Stimulated activated CD4-positive, alpha-beta T cell treated with anti-CD3 and anti-CD28 coated beads, Interleukin-2, amount 100 ng/mL, for 24 hours (primary cell): ENCODE measurements at places on chromosomes 6 and 20.

GRCh38 chr6:158639056-158639455 lies 5.5 kb downstream of the DYNLT1 start:
- no peak for DNase-seq

DNA sequence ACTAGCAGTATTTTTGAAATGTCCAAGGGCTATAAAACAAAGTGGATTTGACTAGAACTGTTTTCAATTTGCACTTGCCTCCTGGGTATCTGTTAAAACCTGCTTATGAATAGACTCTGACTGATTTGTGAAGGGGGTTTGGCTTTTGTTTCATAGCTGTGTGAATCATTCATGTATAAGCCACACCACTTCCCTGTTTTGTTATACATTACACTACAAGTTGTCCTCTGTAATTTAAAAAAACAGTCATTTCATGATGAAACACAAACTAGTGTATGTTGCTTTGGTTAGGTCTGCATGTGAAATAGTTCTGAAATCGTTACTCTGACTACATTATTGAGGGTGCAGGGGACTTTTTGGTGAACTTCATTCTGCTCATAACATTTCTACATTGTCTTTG lies 121.7 kb downstream of the NKAIN2 start:
- no peak for DNase-seq

- DNase-seq: no peak
These were observed 306.6 kb downstream of the EPM2A start for GRCh38 chr6:145428706-145429105.

GRCh38 chr6:155054491-155055250 lies 59.6 kb downstream of the TIAM2 start:
- no peak for DNase-seq

DNA sequence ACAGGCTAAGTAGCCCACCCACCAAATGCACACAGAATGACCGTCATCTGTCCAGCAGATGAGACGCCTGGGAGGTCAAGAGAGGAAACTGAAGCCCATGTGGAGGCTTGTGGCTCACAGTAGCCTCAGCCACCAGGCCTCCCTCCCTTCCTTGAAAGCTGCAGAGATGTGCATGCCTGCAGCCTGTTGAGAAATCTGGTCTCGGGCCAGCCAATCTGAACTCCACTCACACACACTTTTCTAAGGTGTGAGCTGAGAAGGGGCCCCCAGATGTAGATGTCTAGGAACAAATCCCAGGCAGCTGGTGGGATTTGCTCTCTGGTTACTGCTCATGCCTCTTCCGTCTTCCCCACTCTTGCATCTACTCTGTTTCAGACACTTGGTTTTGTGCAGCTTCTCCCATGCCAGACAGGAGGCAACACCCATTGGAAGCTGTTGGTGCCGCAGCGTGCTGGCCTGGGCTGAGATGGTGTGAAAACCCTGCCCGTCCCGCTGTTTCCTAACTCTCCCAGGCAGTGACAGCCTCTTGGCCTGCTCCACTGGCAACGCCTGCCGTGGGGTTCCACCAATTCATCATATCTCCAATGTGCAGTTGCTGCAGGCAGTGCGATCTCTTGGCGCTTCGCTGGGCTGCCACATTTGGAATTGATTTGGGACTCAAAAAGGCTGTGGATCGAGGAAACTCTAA lies 24.1 kb upstream of the PAX1 start:
- DNase-seq: no peak

DNA sequence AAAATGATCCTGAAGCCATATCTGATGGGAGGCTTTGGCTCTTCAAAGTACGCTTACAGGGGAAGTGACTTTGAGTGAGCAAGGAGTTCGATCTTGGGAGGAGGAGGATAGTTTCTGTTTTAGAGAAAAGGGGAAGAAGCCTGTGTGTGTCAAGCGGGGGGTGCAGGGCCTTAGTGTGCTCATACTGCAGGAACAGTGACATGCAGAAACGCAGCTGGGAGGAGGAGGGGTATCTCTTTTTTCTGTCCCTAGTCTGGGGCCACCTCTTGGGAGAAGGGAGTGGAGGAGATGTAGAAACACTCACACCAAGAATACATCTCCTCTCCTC lies 19.8 kb downstream of the SIRPD start:
- no peak for DNase-seq

DNA sequence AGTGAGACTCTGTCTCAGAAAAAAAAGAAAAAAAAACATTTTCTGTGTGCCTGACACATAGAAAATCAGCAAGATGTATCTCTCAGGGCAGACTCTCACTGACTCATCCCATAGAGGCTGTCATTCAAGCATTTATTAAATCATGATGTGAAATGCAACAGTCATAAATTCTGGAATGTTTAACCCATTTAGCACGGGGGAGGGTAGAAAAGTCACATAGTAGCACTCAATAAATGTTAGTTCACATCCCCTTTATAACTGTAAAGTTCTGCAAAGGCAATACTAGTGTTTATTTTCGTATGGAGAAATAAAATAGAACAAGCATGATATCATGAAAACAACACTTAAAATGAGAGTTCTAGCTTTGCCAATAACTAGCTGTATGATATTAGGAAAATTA lies 15.5 kb upstream of the CARMIL1 start:
- DNase-seq: no peak

DNA sequence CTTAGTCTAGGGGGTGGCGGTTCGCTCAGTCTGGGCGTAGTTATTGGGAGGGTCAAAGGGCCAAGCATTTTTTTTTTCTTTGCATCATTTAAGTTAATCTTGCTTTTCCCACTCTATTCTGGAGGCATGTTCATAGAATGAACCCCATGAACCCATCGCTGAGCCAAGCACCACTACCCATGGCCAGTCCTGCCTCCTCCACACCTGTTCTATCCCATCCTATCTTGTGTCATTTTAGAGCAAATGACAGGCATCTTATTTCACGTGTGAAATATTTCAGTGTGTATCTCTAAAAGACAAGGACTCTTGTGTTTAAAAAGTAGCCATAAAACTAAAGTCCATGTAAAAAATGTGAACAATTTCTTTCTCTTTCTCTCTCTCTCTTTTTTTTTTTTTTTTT lies 13.9 kb downstream of the SRC start:
- no peak for DNase-seq

- DNase-seq: no peak
These were observed 2.1 kb downstream of the EZR start for GRCh38 chr6:158816803-158817727.

- no peak for DNase-seq
These were observed 6.4 kb downstream of the ZSWIM3 start for GRCh38 chr20:45863543-45864470.

DNA sequence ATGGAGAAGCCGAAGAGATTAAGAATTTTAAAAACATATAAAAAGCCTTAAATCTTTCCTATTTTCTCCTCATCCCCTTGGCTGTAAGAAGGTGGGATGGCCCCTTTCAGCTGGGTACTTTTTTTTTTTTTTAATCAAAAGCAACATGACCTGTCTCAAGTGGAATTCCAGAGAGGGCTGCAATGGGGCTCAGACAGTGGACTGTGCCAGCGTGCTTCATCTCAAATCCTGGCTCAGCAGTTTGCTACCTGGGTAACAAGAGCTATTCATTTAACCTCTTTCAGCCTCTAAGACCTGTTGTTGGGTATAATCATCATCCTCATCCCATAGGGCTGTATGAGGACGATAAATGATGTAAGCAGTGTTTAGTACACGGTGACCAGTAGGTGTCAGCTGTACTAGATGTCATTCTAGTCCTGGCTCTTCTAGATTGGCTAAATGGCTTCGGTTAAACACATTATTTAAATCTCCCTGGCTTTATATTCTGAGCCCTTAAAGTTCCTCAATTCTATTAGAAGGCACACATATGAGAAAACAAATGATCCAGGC lies 6.9 kb upstream of the PPP1R3G start:
- DNase-seq: no peak

DNA sequence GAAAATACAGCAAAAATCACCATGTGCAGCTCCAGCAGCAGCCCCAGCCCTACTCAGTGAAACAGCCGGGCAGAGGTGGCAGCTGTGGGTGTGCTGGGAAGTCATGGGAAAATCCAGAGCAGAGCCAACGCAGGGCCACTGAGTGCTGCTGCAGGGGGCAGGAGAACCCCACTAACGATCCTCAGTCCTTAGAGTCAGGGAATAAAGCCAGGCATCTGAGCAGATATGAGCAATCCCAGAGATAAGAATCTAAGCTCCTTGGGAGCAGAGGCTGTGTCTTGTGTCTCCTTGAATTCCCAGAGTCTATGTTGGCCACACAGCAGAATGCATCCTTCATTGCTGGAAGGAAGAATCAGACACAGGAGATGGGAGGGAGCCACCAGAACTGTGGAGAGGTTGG lies 493.1 kb upstream of the MAP3K7 start:
- DNase-seq: no peak

DNA sequence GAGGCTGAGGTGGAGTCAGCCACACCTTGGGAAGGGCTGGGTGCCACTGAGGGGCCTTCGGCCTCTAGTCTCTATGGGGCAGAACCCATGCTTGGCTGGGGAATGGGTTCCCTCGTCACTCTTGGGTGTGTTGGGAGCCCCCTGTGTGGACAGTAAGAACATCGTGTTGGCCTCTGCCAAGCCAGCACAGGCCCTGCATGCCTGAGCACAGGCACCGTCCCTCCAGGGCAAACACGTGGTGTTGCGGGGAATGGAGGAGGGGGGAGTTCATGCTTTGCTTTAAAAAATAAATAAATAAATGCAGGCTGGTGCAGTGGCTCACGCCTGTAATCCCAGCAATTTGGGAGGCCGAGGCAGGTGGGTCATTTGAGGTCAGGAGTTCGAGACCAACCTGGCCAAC lies 63.0 kb downstream of the EZR start:
- DNase-seq: no peak

GRCh38 chr6:54195637-54196036 lies 84.4 kb downstream of the MLIP start:
- DNase-seq: no peak

DNA sequence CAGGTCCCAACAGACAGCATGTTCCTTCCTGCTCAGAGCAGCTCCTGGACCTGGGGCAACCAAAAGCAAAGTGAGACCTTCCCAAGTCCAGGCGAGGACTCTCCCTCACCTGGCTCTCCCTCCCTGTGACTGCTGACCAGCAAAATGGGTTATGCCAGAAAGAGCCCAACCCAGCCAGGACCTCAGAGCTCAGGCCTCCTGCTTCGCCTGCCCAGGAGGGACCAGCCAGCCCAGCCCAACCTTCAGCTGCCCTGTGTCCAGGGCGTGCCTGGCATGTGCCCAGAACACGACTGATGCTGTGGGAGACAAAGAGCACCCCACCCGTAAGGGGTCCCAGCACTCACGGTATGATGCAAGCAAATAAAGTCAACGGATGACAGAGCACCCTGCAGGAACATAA lies 74.0 kb upstream of the CST7 start:
- no peak for DNase-seq

- DNase-seq: no peak
These were observed 52.5 kb downstream of the PRND start for GRCh38 chr20:4774207-4774606.

GRCh38 chr6:140540743-140541142 lies 1166.3 kb upstream of the CITED2 start:
- no peak for DNase-seq

- DNase-seq: peak; percentile 4
These were observed 28.1 kb downstream of the SNRNP48 start for GRCh38 chr6:7617801-7618764.

DNA sequence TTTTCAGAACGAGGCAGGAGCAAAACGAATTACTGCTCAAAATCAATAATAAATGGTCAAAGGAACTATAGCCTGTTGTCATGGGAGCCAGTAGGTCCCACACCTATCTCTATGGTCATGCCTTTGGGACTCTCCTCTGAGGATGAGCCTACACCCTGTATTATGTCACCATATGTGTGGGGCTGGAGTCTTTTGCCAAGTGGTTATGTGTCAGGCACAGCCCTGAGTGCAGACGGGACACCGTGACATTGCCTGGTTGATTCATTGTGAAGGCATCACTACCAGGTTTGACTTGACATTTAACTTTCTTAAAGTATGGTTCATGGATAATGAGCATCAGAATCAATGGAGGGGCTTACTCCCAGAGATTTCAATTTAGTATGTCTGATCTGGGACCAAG lies 23.6 kb downstream of the BMP6 start:
- DNase-seq: no peak

GRCh38 chr6:37694259-37694658 lies 3.4 kb downstream of the MDGA1 start:
- DNase-seq: no peak

DNA sequence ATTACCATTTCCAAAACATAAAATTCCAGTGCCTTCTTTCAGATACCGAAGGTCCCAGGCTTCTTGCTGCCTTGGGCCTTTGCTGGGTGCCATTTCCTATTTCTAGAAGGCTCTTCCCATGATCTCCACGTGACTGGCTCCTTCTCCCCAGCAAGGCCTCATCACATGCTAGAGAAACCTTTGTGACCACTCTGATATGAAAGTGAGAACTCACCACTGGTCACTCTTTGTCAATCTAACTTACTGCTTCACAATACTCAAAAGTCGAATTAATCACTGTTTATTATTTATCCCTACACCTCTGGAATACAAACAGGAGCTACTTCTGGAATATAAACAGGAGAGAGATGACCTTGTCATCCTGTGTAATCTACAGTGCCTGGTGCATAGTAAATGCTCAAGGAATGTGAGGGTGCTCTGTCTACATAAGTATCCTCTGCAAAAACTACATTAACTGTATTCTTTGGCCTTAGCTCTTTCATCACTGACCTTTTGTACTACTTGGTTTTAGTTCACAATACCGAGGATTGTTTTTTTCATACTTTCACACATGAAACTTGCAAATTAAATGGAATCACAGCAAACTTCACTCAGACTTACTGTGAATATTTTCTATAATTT lies 1.6 kb downstream of the STX7 start:
- no peak for DNase-seq

- DNase-seq: no peak
These were observed 126.5 kb downstream of the CDK19 start for GRCh38 chr6:110688661-110689268.

GRCh38 chr20:47353692-47354463 lies 2.6 kb downstream of the ZMYND8 start:
- no peak for DNase-seq

DNA sequence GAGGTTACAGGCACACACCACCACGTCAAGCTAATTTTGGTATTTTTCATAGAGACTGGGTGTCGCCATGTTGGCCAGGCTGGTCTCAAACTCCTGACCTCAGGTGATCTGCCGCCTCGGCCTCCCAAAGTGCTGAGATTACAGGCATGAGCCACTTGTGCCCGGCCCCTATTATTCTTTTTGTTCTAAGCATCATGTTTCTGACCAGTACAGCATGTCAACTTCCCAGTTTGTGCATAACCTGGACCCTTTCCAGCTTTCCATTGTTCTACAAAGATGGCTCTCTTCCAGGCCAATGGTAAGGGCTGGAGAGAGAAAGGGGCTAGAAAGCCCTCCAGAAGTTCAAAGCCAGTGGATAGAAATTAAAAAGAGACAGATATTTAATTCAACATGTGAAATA lies 91.3 kb upstream of the TNFAIP3 start:
- no peak for DNase-seq
